Thoracic aorta (tissue), 2 donors: ENCODE measurements at places on chromosomes 3 and 15. TPM values are rescaled to one million over a fixed set of nuclear protein-coding genes. Genes with fewer than 3 reads are reported as not detected.

- H3K4me1 ChIP-seq = no peaks in the 10 kb centered on the region
- no peak for DNase-seq
- no peak overlapping the region for H3K27ac ChIP-seq
- no peak overlapping the region for H3K4me3 ChIP-seq
These were observed 224.4 kb upstream of the ICE2 start for GRCh38 chr15:60703207-60703933.

CACNA1D gene
- 1.5 TPM for total RNA-seq

- no peak overlapping the region for H3K4me3 ChIP-seq
- no peaks in the 10 kb centered on the region for H3K4me1 ChIP-seq
- DNase-seq = no peak
- H3K27ac ChIP-seq = no peak overlapping the region
- peaks cover 24% of the 10 kb centered on the region for H3K27me3 ChIP-seq
- no peaks in the 10 kb centered on the region for H3K36me3 ChIP-seq
These were observed 49.1 kb downstream of the ZIC4 start for GRCh38 chr3:147356909-147357900.

- H3K4me1 ChIP-seq = no peaks in the 10 kb centered on the region
- no peak overlapping the region for H3K4me3 ChIP-seq
- no peak for DNase-seq
- H3K27me3 ChIP-seq = no peaks in the 10 kb centered on the region
These were observed 486.6 kb downstream of the SQOR start for GRCh38 chr15:46121441-46121840.

UCN2 gene
- not detected for total RNA-seq

AMOTL2 gene
- 62.4 TPM for total RNA-seq

ALDH1A2 gene
- 4.3 TPM for total RNA-seq

CHRFAM7A gene
- 7.6 TPM for total RNA-seq

GRCh38 chr3:29971895-29972294 lies 634.5 kb upstream of the TGFBR2 start:
- H3K4me3 ChIP-seq = peak overlapping the region; percentile 15
- DNase-seq = no peak
- H3K27ac ChIP-seq = peak overlapping the region; percentile 57

DNA sequence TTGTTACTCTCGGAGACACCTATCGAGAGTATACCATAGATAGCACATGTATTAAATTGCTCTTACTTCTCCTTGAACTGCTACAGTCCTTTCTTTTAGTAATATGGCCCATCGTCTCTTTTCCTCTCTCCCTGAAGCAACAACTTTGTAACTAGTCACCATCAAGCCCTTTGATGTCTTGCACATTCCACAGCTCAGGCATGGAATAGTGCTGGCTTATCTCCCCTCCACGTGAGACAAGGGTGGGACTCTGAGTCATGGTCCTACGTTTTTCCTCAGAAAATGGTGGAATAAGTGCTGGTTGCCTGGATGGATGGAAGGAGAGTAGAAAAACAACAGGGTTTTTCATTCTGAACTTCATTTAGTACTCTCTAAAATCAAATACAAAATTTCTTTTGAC lies 163.3 kb upstream of the MBNL1 start:
- no peak overlapping the region for H3K27ac ChIP-seq
- H3K4me1 ChIP-seq = no peaks in the 10 kb centered on the region
- no peak for DNase-seq
- no peaks in the 10 kb centered on the region for H3K27me3 ChIP-seq

TMC3 gene
- not detected for total RNA-seq
